ENCODE measurements at places on chromosomes 11 and 22. TPM values are rescaled to one million over a fixed set of nuclear protein-coding genes. Genes with fewer than 3 reads are reported as not detected.

Gene OR2AG1
- polyA plus RNA-seq: not detected

Gene OR52A1
- not detected for polyA plus RNA-seq

Gene EED
- 26.8 TPM for polyA plus RNA-seq

Gene BEST1
- 3.0 TPM for polyA plus RNA-seq

Gene CCDC15
- 0.70 TPM for polyA plus RNA-seq

Gene TRIM29
- 0.20 TPM for polyA plus RNA-seq

Gene ABTB2
- 0.67 TPM for polyA plus RNA-seq

Gene RBMXL2
- polyA plus RNA-seq: not detected

Gene HORMAD2
- not detected for polyA plus RNA-seq

Gene APOL6
- 7.3 TPM for polyA plus RNA-seq

Gene PPP6R3
- polyA plus RNA-seq: 33.7 TPM

Gene SYT9
- polyA plus RNA-seq: 0.06 TPM

Gene APBB1
- polyA plus RNA-seq: 18.6 TPM

Gene C11orf86
- polyA plus RNA-seq: not detected

Gene WBP2NL
- 1.3 TPM for polyA plus RNA-seq

Gene OR52E8
- polyA plus RNA-seq: not detected

Gene OR1S2
- polyA plus RNA-seq: not detected

Gene TMEM258
- 122 TPM for polyA plus RNA-seq

Gene KCNJ11
- polyA plus RNA-seq: 0.51 TPM

Gene OR51I1
- polyA plus RNA-seq: not detected

Gene NAP1L4
- polyA plus RNA-seq: 104 TPM

Gene OR56A1
- polyA plus RNA-seq: not detected

Gene SLC5A1
- polyA plus RNA-seq: 0.54 TPM

Gene PARVG
- polyA plus RNA-seq: 214 TPM

Gene FGF3
- polyA plus RNA-seq: not detected

Gene FAT3
- polyA plus RNA-seq: 0.03 TPM

Gene DNAL4
- polyA plus RNA-seq: 8.6 TPM

Gene HTR3A
- 0.57 TPM for polyA plus RNA-seq

Gene OR8G5
- not detected for polyA plus RNA-seq

Gene MPEG1
- polyA plus RNA-seq: 61.4 TPM

Gene C11orf97
- not detected for polyA plus RNA-seq

Gene LSP1
- polyA plus RNA-seq: 136 TPM

Gene BTG4
- not detected for polyA plus RNA-seq

Gene MUC2
- polyA plus RNA-seq: not detected
